Fibroblast of upper back skin (primary cell): ENCODE measurements at places on chromosomes 16 and 17.

DNA sequence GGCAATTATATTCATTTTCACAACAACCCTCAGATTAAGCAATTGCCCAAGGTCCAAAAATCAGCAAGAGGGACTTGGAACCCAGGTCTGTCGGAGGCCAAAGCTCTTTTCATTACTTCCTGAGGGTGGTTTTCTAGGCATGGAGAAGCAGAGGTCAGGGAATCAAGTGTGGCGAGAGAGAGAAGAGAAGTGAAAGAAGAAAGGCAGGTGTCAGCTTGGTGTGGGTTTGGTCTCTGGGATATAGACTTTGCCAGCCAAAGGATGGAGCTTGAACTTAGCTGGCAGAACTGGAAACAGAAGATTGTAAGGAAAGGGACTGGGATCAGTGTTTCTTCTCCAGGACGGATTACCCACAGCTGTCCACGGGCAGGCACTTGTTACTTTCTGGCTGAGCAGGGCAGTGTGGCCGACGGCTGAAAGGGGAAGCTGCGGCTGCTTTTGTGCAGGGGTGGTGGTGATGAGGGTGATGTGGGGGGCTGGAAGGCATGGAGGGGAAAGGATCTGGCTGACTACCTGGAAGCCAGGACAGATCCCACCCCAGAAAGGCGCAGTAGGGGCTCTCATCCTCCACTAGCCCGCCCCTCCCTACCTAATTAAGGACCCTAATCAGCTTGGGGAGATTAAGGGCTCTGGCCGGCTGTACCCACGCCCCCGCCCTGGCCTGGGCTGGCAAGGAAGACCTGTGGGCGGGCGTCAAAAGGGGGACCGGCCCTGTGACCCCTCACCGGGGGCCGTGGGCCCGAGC lies at the start of gene GUCY2D:
TSS of gene GUCY2D (plus strand) at position 640 of the 745 bp plus-strand sequence. CDS start 433 bp downstream, outside the sequence.
- DNase-seq, result no peak

- DNase-seq, result peak; percentile 56
Measured at GRCh38 chr17:27379888-27380533, 76.2 kb upstream of the KSR1 start.

DNA sequence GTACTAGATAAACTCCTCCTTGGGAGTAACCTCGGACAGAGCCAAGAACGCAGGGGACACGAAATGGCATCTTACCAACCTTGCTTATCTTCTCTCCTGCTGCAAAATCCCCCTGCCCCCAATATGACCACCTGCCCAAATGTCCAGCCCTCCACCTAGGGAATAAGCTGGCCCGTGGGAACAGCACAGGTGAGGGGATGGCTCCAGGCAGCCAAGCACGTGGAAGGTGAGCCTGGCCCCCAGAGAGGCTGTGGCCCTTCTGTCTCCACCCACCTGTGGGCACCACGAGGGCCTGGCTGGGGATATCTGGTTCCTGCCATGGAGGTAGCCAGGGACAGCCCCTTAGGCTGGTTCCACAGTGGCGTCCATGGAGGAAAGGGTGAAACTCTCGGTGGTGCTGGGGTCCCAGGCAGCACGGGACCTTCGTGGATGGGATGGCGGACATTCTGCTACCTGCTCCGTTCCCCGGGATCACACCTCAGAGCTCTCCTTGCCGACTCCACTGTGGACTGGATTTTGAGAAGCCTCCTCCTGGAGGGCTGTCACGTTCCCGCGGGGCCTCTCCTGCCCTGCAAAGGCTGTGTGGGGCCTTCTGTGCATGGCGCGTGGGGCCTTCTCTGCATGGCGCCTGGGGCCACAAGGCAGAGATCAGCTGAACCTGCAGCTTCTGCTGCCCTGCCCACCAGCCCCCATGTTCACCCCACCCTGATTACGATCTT lies 388.5 kb upstream of the TNRC6C start:
- no peak for DNase-seq

DNA sequence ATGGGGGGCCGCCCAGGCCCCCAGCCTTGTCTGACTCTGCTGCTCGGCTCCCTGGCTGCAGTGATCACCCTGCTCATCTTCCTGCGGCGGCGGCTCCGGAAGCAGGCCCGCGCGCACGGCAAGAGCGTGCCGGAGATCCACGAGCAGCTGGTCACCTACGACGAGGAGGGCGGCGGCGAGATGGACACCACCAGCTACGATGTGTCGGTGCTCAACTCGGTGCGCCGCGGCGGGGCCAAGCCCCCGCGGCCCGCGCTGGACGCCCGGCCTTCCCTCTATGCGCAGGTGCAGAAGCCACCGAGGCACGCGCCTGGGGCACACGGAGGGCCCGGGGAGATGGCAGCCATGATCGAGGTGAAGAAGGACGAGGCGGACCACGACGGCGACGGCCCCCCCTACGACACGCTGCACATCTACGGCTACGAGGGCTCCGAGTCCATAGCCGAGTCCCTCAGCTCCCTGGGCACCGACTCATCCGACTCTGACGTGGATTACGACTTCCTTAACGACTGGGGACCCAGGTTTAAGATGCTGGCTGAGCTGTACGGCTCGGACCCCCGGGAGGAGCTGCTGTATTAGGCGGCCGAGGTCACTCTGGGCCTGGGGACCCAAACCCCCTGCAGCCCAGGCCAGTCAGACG lies 24.4 kb upstream of the BEAN1 start:
- no peak for DNase-seq

- no peak for DNase-seq
Measured at GRCh38 chr17:5123343-5124124, 7.7 kb downstream of the USP6 start.

DNA sequence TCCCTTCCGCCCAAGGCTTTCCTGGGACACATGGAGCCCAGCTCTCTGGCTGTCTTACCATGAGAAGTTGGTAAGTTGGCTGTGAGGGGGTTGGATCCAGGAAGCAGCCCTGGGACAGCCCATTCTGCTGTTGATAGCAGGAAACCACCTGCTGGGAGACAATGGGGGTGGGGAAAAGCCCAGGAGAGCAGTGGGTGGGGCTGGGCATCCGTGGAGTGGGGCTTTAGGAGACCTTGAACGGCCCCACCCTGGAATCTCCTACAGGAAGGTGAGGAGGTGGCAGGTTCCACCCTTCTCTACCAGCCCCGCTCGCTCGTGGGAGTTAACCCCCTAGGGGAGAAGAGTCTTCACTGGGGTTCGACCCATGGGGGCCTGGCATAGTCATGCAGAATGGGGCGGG lies 5.8 kb downstream of the TMEM92 start:
- DNase-seq, result no peak

- DNase-seq, result no peak
Measured at GRCh38 chr17:48592057-48592514, 1.5 kb downstream of the HOXB5 start.

DNA sequence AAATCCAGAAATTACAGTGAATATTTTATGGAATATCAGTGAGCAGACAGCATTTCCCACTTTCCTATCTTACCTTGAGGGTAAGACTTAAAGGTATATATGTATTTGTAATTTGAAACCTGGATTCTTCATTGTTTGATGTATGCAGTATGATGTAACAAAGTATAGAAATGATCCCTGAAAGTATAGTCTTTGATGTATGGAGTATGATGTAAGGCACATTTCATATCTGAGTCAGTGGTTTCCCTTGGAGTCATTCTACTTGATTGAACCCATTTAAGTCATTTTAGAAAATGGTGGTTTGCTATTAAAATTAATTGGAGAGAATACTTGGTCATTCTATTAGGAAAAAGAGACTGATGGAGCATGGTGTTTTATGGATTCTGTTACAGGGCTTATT lies 10.1 kb downstream of the AMZ2 start:
- DNase-seq, result no peak

GRCh38 chr16:11129378-11129781 lies 126.6 kb downstream of the SOCS1 start:
- DNase-seq, result peak; percentile 91

DNA sequence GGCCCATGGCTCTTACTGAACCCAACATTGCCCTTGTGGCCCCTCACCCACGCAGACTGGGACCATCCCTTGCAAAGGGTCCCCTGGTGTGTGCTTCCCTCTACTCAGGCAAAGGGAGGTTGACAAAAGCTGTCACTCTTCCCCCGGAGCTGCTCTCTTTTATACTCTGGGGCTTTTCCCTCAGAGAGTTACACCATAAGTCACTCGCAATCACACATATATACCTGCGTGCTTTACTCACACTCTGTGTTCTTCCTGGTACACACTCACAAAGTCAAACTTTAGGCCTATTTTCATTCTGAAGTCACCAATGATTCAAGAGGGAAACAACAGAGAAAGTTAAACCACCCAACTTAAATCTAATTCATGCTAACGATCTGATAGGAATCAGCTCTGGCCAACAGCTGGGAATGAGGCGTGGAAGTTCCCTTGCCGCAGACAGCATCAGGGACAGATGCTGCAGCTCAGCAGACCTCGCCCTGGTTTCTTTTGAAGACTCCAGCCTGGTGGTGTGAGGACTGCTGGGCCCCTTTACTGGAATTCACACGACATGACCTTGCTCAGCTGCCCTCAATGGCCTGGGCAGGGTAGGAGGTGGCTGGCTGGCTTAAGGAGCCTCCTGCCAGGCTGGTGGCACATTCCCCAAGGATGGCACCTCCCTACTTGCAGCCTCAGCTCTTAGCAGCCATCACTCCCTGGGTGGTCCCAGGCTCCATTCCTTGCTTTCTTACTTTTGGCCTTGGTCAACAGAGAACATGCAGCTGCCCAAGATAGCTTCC lies 27.3 kb downstream of the HIC1 start:
- peak; percentile 53 for DNase-seq

GRCh38 chr16:72442385-72443158 lies 270.6 kb upstream of the PMFBP1 start:
- no peak for DNase-seq

DNA sequence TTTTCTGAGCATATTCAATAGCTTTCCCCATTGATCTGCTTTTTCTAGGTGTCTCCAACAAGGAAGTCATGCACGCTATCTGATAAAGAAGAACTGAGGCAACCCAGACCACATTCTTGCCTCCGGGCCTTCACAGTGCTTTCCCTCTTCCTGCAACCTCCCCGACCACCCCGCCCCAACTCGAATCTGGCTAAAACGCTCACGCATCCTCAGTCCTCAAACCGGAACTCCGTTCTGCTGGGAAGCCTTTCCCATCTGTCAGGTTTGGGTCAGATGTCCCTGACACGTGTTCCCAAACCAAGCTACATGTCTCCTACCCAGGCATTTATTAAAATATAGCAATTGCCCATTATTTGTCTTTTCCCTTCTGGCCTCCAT lies 112.7 kb downstream of the VPS53 start:
- no peak for DNase-seq

DNA sequence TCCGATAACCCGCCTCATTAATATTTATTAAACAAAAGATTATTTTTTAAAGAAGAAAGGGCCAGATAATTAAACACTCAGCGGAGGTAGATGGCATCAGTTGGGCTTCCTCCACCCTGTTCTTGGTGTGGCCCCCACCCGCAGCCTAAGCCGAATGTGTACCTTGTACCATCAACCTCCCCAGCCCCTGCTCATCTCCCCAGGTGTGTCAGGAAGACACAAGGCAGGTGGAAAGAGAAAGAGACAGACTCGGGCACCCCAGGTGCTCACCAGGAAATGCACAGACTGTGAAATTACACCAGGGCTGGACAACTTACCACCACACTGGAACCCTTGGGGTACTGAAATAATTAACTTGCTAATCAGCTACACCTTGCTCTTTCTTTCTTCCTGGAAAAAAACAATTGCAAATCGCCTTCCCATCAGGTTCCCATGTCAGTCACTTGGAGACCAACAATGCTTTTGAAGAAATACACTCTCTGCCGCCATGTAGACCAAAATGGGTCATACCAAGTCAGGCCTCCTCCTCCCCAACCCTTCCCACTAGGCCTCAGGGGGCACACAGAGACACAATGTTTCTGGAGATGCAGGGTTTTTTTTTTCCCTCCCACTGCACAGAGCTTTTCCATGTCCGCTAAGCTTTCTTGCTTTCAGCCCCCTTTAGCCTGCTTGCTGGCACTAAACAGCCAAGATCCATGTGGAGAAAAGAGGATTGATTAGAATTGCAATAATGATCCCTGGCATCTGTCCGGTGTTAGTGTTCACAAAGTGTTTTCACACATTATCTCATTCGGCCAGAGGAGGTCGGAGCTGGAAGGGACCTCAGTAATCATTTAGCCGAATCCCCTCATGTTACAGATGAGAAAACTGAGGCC lies 8.6 kb upstream of the LHX1 start:
- DNase-seq, result no peak

- DNase-seq, result no peak
Measured at GRCh38 chr17:41417127-41417526, 7.3 kb downstream of the KRT37 start.

DNA sequence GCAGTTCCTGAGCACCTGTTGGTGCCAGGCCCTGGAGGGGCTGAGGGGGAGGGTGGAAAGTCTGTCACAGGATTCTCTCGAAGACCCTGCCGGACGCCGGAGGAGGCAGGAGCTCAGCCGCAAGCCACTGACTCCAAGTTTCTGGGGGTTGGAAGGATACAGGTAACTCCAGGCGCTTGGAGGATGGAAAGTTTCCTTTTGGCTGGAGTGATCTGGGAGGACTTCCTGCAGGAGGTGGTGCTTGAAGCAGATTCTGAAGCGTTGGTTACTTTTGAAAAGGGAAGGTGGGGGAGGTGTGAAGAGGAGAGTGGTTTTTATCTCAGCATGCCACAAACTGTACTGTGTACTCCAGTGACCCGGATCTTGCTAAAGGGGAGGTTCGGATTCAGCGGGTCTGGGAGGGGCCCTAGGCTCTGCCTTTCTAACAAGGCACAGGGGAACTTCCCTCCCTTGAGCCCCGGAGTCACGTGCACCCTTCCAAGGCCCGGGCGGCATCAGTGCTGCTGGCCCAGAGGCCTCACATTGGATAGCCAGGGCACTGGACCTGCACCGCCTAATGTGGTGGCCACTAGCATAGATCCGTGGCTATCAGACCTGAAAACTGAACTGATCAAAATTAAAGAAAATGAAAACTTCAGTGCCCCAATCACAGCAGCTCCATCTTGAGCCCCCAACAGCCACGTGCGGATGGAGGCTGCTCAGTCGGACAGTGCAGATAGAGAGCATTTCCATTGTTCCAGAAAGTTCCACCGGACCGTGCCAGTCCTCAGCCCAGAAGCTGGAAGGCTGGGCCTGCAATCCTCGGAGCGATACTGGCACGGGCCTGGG lies 42.2 kb upstream of the GSE1 start:
- no peak for DNase-seq

GRCh38 chr17:27244491-27245223 lies 49.3 kb upstream of the WSB1 start:
- peak; percentile 92 for DNase-seq

DNA sequence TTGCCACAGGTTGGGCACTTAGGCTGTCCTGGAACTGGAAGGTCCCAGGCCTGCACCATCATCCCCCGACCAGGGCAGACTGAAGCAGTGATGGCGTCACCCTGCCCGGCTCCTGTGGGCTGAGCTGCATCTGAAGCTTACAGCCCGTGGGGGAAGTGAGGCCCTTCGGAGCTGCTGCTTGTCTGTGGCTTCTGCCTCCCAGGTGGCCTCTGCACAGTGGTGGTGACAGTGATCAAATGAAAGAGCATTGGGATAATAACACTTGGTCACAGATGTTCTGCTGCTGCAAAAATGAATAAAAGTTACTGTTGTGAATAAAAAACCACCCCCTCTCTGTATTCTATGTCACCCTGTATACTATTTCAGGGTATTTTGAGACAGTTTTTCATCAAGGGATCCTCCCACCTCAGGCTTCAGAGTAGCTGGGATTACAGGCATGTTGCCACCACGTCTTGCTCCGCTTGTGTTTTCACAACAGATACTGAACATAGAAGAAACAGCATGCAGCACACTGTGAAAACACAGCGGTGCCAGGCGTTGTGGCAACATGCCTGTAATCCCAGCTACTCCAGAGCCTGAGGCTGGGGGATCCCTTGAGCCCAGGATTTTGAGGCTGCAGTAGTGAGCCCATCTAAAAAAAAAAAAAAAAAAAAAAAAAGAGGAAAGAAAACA lies 165.0 kb downstream of the LGALS9B start:
- DNase-seq, result peak; percentile 49

- no peak for DNase-seq
Measured at GRCh38 chr16:55955424-55955823, 80.3 kb upstream of the CES5A start.

- no peak for DNase-seq
Measured at GRCh38 chr17:65990593-65990992, 201.3 kb downstream of the CEP112 start.
